IPS-NIHi11 (cell line): ENCODE measurements at places on chromosomes 4 and X.

- no peak for DNase-seq
These were observed 98.6 kb downstream of the LARP7 start for GRCh38 chr4:112735474-112735951.

DNA sequence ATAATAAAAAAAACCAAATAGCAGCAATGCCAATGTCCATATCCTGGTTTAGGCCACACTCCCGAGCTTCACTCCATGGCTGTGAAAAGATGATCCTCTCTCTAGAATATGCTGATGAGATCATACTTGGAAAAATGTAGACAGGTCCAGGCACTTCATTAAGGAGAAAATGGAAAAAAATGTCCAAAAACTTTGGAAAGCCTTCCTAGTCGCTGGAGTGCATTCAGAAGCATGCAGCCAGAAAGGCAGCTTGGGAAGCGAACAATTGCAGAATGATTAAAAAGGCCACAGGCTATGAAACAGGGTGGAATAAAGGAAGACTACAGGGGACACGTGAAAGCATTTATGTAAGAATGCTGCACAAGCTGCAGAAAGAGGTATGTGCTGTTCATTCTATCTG lies 165.6 kb upstream of the HCCS start:
- no peak for DNase-seq

DNA sequence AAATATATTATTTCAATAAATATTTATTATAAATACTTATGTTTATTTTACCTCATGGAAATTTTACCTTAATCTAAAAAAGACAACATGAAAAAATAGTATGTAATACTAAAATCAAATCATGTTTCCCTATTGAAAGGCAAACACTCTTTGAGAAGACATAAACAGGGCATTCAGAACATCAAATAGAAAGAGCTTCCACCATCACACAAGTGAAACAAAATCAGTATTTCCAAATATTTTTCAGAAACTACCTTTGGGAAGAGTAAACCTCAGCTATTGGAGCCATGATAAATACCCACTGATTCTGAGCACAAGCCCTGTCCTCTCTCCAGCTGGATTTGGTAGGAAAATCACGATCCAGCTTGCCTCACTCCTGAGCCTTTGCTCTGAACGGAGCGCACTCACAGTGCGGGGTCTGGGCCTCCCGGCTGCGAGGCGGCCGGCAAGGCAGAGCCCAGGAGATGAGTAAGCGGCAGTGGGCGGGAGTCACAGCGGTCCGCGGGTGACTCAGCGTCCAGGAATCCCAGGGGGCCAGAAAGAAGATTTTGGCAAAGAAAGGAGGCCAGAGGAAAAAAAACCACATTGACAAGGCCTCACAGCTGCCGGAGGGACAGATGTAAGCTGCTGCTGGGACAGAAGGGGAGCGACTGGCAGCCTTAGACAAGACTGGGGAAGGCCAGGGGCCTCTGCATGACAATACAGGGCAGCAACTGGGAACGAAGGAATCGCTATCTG lies 14.7 kb upstream of the ANXA5 start:
- peak; percentile 86 for DNase-seq

GRCh38 chrX:136847874-136848273 lies 32.7 kb downstream of the RBMX start:
- DNase-seq = no peak

DNA sequence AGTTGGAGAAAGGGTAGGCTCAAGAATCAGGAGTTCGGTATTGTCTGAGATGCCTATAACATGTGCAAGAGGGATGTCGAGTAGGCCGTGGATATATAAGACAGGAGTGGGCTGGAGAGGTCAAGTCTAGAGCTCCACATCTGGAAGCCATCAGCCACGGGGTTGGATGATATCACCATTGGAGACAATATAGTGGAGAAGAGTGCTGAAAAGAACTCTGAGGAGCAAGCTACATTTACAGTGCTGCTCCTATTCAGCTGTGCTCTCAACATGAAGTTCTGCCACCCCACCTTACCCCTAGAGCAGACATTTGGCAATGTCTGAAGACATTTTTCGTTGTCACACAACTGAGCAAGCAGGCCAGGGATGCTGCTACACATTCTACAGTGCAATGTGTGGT lies 20.9 kb upstream of the PLAC1 start:
- DNase-seq = no peak

DNA sequence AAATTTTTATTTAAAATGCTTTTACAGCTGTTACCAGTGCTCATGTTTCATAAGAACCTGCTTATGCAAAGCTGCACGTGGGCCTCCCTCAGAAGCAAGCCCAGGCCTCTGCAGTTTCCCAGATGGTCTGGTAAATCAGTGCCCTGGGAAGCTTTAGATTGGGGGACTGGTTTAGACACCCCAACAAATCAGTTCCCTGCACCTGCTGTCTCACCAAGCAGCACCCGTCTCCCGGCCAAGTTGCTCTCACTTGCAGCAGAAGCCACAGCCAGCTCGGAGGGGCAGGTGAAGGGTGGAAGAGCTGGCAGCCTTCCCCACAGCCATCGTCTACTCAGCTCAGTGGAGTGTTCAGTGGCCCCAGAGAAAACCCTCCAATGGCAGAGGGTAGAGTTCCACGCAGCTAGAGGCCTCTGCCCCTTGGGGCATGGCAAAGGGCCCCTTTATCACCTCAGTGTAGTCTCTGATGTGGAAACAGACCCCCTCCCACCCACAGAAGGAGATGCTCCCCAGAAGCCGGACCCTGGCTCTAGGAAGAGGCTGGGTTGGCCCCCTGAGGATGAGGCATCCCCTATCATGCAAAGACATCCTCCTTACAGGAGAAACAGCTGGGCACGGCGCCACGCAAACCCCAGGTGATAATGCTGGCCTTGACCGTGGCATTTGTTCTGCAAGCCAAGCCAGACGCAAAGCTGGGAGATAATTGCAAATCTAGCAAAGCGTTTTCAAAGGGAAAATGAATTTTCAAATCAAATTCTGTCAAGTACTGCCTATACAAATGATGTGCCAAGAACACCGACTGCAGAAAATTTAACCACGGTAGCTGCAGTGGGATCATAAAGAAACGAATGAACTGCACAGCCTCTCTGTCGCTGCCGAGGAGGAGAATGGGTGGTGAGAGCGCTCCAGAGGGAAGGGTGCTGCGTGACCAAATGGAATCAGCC lies 51.9 kb downstream of the ZFYVE28 start:
- no peak for DNase-seq

GRCh38 chrX:39788521-39788920 lies 309.2 kb downstream of the BCOR start:
- DNase-seq = no peak
